ENCODE measurements at places on chromosomes 6 and 20.

DNA sequence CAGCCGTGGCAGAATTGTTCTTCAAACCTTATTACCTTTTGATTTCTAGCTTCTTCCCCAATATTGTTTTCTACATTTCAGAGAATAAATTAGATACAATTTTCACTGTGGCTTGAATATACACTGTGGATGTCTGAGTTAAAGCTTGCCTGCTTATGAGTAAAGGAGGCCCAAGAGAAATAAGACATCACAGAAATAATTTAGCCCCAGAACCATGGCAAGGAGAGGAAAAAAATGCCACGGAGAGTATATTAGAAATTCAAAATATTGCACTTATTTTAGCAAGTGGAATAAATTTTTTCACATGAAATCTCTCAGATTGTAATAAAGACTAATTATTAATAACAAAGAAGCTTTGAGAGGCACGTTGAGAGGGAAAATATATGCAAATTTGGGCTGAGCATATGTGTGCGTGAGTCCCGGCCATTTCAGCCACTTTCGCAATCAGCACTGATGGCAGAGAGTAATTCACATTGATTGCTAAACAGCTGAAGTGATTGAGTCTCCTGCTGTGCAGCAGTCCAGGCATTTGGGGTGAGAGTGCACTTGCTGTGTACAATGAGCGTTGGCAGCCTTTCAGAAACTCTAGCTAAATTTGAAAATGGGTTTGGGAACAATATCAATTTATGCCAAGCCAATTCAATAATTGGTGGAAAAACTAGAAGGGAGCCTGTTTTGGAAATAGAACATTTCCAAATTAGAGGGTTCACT lies 596.0 kb downstream of the EPM2A start:
- no peak for DNase-seq

DNA sequence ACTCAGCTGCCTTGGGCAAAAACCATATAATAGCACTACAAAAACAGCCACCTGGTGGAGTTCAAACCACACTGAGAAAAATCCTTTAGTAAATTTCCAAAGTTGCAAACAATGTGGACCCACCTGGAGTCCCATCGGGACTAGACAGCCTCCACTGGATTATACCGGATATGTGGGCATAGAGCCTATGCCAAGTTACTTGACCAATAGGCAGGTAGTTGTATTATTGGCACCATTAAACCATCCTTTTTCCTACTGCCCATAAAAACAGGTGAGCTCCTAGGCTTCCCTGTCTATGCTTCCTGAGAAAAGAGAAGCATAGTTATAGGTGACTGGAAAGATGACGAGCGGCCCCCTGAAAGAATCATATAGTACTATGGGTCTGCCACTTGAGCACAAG lies 51.7 kb upstream of the ADGRF4 start:
- no peak for DNase-seq

- DNase-seq: no peak
These were observed 834 bp upstream of the CTSZ start for GRCh38 chr20:59007665-59008511.

DNA sequence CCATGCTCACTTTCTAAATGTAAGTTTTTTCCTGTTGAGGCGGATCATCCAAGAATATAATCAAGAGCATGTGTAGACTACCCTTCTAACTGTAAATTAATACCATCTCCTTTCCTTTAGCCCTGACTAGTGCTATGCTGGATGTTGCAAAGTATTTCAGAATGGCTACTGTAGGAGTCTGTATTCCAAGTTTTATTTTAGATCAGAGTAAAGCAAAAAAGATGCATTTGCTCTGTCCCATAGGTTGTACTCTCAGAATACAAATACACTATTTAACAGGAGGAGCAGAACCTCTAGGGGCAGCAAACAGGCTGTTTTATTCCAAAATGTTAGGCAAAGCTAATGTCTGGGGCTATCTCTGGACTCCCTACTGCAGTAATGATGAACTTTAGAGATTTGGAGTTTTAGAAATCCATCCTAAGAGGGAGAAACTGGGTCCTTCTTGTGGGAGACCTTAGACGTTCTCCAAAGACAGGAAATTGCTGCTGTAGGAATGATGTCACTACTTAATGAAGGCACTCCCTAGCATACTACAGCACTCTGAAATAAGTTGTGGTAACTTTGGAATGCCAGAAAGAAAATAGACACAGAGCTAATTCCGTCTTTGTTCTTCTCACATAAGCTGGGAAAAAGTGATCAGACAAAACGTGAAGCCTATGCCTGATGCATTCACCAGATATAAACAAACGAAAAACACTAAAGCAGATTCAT lies 392.4 kb upstream of the HS3ST5 start:
- no peak for DNase-seq

- DNase-seq: no peak
These were observed 228.5 kb downstream of the SLC24A3 start for GRCh38 chr20:19440660-19441527.

DNA sequence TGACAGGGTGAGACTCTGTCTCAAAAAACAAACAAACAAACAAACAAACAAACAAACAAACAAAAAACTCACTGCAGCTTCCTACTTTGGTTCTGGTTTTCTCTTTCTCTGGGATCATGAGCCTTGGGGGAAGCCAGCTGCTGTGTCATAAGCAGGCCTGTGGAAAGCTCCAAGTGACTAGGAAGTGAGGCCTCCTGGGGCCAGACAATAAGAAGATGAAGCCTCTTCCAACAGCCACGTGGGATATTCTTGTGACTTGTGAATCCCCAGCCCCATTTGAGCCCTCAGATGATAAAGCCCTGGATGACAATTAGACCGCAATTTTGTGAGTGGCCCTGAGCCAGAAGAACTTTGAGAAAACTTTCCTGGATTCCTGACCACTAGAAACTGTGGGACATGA lies 11.4 kb downstream of the HLA-A start:
- no peak for DNase-seq

- no peak for DNase-seq
These were observed 4.0 kb downstream of the DYNLT1 start for GRCh38 chr6:158640519-158640918.
